Adrenal gland (tissue), 19 donors: ENCODE measurements at places on chromosomes 2 and 18. TPM values are rescaled to one million over a fixed set of nuclear protein-coding genes. Genes with fewer than 3 reads are reported as not detected.

BMP10 gene
- not detected for polyA plus RNA-seq

HOXD8 gene
- 14.4 TPM for polyA plus RNA-seq

ADGRF3 gene
- 0.17 TPM for polyA plus RNA-seq

CCDC148 gene
- polyA plus RNA-seq = 0.64 TPM

EVX2 gene
- polyA plus RNA-seq = not detected

FOXD4L1 gene
- 0.07 TPM for polyA plus RNA-seq

OR6B2 gene
- not detected for polyA plus RNA-seq

UCN gene
- 14.9 TPM for polyA plus RNA-seq

TMEM169 gene
- polyA plus RNA-seq = 0.88 TPM

CELF4 gene
- 10.4 TPM for polyA plus RNA-seq

CLEC4F gene
- polyA plus RNA-seq = not detected
